Neural progenitor cell (in vitro differentiated cells): ENCODE measurements at places on chromosomes 13 and 19. TPM values are rescaled to one million over a fixed set of nuclear protein-coding genes. Genes with fewer than 3 reads are reported as not detected.

Gene ZNF709
- 10.9 and 14.6 TPM in 2 replicates for total RNA-seq

Gene IRGQ
- total RNA-seq = 27.4 and 31.5 TPM in 2 replicates

Gene CCDC194
- total RNA-seq = 0.56 and 1.1 TPM in 2 replicates

Gene SH2D3A
- 0.65 and 1.5 TPM in 2 replicates for total RNA-seq

- no peak for DNase-seq
Measured at GRCh38 chr13:51006067-51006845, 96.7 kb downstream of the RNASEH2B start.

GRCh38 chr13:27638521-27638920 lies 16.8 kb downstream of the POLR1D start:
- DNase-seq = no peak

GRCh38 chr19:13207237-13207845 lies 57.1 kb downstream of the IER2 start:
- no peak for DNase-seq

- peak; percentile 86 for DNase-seq
Measured at GRCh38 chr19:50414864-50415660, 3.7 kb upstream of the SPIB start.

DNA sequence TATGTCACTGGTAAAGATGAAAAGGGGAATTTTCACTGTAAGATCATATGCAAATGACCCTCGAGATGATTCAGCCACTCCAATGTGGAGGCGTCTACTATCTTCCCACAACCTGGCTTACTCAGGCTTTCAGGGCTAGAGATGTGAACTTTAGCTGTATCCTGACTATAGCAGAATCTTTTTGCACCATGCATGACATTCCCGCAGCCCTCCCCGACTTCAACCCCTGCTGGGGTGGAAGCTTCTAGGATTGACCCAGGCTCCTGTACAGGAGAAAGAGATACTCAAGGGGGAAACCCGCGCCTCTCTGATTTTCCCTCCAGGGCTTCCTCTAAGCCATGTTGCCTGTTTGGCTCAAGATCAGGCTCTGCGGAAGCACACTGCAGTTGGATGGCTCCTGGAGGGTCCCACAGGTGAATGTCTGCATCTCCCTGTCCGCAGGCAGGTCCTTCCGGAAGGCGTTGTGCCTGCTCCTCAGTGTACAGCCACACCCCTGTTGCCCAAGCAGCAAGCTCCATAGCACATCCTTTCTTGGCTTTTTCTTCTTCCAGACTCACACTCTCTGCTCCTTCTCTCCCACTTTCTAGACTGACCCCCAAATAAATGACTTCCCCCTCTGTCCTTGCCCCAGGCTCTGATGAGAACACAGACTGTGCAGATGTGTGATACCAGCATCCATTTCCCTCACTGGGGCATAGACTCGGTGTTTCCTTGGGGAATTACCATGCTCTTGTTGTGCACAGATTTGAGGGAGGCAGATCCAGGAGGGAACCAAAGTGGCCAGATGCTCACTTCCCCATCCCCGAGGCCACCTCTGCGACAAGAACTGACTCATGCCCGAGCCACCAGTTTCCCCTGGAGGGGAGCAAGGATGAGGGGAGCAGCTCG lies 29.1 kb upstream of the POP4 start:
- DNase-seq = no peak

GRCh38 chr13:71864986-71865873 lies 1.8 kb downstream of the DACH1 start:
- DNase-seq = peak; percentile 68
